ENCODE measurements at places on chromosomes 12 and 14.

- DNase-seq = no peak
Observed at GRCh38 chr12:2492236-2492635, 302.5 kb upstream of the FKBP4 start.

- no peak for DNase-seq
Observed at GRCh38 chr14:102624666-102625065, 32.2 kb downstream of the RCOR1 start.

GRCh38 chr14:104477117-104477623 lies 102.4 kb upstream of the C14orf180 start:
- no peak for DNase-seq

- DNase-seq = no peak
Observed at GRCh38 chr12:107732365-107732764, 28.6 kb downstream of the PRDM4 start.

DNA sequence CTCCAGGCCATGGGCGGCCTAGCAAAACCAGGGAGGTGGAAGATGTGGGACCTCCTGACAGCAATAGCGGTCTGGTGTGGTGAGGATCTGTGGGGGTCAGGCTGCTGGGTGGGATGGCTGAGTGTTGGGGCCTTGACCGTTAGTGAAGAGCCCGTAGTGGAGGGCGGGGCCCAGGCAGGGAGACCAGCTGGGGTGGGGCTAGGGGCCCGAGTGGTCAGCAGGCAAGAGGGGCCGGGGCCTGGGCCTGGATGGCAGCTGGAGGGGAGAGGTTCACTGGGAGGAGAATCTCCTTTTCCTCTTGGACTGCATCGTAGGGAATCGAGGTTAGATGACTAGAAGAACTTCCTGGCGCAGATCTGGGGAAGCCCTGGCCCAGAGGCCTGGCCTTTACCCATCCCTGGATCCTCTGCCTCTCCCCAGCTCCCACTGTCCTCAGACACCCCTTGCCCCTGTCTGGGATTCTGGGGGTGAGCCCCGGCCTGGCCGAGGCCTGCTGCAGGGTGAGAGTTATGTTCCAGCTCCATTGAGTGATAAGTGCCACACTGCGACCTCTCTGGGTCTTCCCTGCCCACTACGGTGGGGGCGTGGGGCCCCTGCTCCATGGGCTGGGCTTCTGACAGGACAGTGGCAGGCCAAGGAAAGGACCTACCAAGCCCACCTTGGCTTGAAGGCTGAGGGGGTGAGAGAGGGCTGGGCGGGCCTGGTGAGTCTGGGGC lies 47.1 kb downstream of the KRT80 start:
- no peak for DNase-seq

DNA sequence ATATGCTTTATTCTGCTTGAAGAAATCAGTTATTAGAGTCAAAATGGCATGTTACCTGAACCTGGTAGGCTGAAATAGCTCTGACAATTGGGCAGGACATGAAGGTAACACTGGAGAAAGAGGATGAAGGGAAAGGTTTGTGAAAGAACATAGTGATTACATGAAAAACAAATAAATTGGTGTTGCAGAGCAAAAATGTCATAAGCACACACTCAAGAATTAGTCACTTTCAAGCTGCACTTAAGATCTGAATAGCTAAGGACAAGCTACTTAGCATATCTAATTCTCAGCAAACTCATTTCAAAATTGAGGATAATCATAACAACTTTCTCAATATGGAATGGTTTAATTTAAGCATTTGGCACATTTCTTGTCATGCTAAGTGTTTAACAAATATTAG lies 1398.0 kb upstream of the FLRT2 start:
- no peak for DNase-seq

GRCh38 chr12:122882908-122883558 lies 12.9 kb downstream of the VPS37B start:
- no peak for DNase-seq

DNA sequence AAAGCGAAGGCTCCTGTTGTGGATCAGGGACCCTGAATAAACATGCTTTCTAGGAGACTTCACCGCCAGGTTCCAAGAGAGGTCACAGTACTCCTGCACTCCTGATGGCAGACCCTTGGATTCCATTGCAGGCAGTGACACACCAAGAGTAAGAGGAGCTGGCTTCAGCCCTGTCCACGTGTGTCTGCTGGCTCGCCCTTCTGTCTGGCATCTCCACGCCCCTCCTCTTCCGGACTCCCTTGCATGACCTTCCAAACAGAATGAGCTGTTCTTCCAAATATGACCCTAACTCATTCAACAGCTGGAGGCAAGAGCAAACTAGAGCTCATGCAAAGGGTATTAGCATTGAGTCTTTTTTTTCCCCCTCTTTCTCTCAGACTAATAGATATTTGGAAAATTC lies 233.0 kb upstream of the PLEKHG7 start:
- no peak for DNase-seq

- no peak for DNase-seq
Observed at GRCh38 chr14:90553921-90554336, 157.1 kb downstream of the CALM1 start.

DNA sequence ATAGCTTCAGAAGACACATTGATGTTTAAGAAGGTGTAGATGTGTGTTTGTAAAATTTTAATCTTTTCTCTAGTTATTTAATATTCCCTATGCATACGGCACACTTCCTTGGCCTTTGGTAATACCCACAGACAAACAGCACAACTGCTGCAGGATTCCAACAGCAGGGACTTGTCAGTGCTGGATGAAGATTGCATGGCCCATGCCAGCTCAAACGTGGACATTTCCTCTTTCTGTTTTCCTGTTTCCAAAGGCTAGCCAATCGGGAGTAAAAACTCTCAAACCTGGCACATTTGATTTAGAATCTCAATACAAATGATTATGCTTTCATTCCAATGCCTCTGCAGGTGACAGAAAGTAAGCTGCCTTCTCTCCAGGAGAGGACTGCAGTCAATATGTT lies 22.5 kb upstream of the PDE3A start:
- no peak for DNase-seq

GRCh38 chr12:93059288-93059687 lies 130.2 kb upstream of the EEA1 start:
- DNase-seq = no peak

DNA sequence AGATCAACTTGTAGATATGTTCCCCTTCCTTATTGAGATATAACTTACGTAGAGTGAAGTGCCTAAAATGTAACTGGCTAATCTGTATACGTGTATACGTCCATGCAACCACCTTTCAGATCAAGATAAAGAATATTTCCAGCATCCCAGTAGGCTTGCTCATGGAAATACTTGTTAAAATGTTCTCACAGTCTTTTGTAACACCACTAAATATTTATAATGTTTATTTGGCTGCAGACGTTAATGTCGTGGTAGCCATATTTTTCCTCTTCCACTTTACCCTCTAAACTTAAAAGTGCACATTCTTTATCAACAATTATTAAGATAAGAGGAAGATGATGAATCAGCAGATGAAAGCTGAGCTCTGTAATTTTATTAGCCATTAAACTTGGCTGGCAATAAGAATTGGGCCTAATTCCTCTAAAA lies 447.4 kb downstream of the AEBP2 start:
- DNase-seq = no peak

GRCh38 chr14:53113989-53114388 lies 39.1 kb downstream of the DDHD1 start:
- no peak for DNase-seq

GRCh38 chr14:93683226-93683625 lies 105.1 kb downstream of the PRIMA1 start:
- DNase-seq = no peak

GRCh38 chr12:111283966-111284365 lies 84.9 kb downstream of the PHETA1 start:
- DNase-seq = no peak

DNA sequence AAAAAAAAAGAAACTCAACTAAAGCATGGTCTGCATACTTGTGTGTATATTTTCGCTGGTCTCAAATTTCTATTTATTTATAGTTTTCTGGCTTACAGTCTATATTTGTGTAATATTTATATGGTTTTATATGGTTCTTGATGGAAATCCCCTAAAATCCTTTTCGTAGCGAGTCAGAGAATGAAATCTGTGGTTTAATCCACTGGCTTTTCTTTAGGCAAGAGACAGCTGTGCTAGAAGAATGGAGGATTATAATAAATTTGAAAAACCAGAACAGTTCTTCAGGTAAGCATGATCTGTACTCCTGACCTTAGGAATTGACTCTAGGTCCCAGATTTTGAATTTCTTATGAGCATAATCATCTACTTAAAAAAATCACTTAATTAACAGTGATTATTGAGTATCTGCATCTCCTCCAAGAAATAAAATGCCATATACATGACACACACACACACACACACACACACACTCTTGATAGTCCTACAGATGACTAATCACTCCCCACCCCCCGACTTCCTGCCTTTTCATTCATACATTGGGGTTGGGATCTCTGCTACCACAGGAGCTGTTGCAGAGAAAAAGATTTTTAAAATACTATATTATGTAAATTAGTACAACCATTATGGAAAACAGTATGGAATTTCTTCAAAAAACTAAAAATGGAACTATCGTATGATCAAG lies 113.4 kb downstream of the CRADD start:
- DNase-seq = no peak

DNA sequence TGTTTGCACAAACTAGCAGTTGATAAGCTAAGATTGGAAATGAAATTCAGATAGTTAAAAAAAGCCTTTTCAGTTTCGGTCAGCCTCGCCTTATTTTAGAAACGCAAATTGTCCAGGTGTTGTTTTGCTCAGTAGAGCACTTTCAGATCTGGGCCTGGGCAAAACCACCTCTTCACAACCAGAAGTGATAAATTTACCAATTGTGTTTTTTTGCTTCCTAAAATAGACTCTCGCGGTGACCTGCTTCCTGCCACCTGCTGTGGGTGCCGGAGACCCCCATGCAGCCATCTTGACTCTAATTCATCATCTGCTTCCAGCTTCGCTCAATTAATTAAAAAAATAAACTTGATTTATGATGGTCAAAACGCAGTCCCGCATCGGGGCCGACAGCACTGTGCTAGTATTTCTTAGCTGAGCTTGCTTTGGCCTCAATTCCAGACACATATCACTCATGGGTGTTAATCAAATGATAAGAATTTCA lies 335.6 kb downstream of the TMEM121 start:
- DNase-seq = no peak

- no peak for DNase-seq
Observed at GRCh38 chr12:24739106-24739779, 209.7 kb downstream of the BCAT1 start.

- no peak for DNase-seq
Observed at GRCh38 chr14:94461526-94462218, 9.1 kb upstream of the SERPINA11 start.

GRCh38 chr14:104105822-104106470 lies 20.4 kb downstream of the ASPG start:
- no peak for DNase-seq

- peak; percentile 83 for DNase-seq
Observed at GRCh38 chr14:35385042-35385839, 19.3 kb downstream of the NFKBIA start.

DNA sequence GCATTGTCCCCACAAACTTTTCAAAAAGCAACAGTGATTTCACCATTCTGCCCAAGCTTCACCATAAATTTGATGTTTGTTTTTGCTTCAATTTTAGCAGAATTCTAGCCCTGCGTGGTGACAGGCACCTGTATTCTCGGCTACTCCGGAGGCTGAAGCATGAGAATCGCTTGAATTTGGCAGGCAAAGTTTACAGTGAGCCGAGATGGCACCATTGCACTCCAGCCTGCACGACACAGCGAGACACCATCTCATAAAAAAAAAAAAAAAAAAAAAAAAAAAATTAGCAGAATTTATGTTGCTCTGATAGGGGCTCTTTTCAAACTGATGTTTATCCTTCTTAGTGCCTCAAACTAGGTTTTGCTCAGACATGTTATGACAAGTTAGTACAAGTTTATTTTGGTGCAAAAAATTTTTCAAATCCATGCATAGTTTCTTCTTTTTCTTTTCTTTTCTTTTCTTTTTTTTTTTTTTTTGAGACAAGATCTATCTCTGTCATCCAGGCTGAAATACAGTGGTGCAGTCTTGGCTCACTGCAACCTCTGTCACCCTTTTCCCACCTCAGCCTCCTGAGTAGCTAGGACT lies 24.3 kb downstream of the RASSF3 start:
- DNase-seq = no peak

- peak; percentile 88 for DNase-seq
Observed at GRCh38 chr14:90757452-90757851, 58.8 kb downstream of the TTC7B start.

GRCh38 chr14:32190673-32191072 lies 11.2 kb upstream of the RNU6-7 start:
- DNase-seq = no peak

DNA sequence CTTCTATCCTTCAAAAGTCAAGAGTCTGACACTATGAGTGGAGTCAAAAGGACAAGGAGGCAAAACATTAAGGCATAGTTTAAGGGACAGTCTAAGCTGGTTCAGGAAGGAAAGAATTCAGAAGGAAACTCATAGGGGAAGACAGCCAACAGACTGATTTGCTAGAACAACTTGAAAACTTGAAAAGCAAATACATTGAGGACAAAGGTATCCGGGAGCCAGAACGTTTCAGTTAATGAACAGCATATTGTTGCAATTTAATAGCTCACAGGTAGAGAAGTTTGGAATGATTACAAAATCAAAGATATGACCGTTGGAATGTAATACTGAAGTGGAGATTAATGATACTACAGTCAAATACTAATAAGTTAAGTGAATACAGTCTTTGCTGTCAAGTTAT lies 312.8 kb upstream of the RPL10L start:
- DNase-seq = no peak

GRCh38 chr14:95128140-95128539 lies 29.2 kb downstream of the DICER1 start:
- no peak for DNase-seq

GRCh38 chr12:106135781-106136180 lies 3.0 kb downstream of the NUAK1 start:
- DNase-seq = no peak

- no peak for DNase-seq
Observed at GRCh38 chr14:92877757-92878431, 45.1 kb upstream of the CHGA start.

GRCh38 chr14:101963052-101963451 lies 1.3 kb upstream of the DYNC1H1 start:
- DNase-seq = no peak

GRCh38 chr12:83537428-83538053 lies 850.8 kb downstream of the TMTC2 start:
- no peak for DNase-seq

DNA sequence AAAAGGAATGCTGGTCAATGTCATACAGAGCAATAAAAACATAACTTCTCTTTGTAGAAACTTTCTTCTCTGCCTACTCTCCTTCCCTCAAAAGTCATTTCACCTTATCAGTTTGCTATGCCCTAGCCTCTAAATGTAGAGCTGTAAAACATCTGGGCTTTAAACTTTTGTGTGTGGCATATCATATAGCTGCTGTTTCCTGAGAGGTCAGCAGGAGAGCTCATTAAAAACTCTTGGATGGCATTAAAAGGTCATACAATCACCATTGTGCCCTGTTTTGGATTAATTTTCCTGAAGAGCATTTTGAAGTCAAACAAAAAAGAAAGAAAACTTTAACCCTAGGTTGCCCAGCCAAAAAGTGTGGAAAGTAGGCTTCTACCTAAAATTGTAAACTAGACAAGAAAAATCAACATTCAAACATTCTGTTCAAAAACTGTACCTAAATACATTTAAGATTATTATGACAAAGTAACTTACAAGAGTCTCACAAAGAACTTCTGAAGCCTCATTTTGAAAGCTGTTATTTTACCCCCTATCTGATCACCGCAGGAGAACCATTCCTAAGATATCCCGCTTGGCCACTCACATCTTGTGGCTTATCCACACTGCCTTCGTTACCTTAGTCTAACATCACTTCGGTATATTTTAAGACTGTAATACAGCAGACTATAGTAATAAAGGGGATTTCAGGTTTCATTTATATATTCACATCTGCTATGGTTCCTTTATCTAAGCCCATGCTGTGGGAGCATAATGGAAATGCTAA lies 38.1 kb downstream of the TXNDC16 start:
- no peak for DNase-seq

All from putamen (tissue), 1 donor.